ENCODE measurements at places on chromosomes 11 and 22. TPM values are rescaled to one million over a fixed set of nuclear protein-coding genes. Genes with fewer than 3 reads are reported as not detected.

GRCh38 chr11:12390687-12391110 is 13.3 kb downstream of the PARVA start:
- no peaks in the 10 kb centered on the region for H3K36me3 ChIP-seq
- no peak overlapping the region for H3K4me3 ChIP-seq
- no peak for DNase-seq
- H3K27me3 ChIP-seq = no peaks in the 10 kb centered on the region
- H3K27ac ChIP-seq = no peak overlapping the region
- H3K4me1 ChIP-seq = no peaks in the 10 kb centered on the region

- no peaks in the 10 kb centered on the region for H3K4me1 ChIP-seq
- no peak overlapping the region for H3K4me3 ChIP-seq
- H3K27ac ChIP-seq = no peak overlapping the region
- no peak for DNase-seq
- no peaks in the 10 kb centered on the region for H3K27me3 ChIP-seq
These were observed 258.5 kb downstream of the FAM76B start for GRCh38 chr11:95531116-95531515.

DNA sequence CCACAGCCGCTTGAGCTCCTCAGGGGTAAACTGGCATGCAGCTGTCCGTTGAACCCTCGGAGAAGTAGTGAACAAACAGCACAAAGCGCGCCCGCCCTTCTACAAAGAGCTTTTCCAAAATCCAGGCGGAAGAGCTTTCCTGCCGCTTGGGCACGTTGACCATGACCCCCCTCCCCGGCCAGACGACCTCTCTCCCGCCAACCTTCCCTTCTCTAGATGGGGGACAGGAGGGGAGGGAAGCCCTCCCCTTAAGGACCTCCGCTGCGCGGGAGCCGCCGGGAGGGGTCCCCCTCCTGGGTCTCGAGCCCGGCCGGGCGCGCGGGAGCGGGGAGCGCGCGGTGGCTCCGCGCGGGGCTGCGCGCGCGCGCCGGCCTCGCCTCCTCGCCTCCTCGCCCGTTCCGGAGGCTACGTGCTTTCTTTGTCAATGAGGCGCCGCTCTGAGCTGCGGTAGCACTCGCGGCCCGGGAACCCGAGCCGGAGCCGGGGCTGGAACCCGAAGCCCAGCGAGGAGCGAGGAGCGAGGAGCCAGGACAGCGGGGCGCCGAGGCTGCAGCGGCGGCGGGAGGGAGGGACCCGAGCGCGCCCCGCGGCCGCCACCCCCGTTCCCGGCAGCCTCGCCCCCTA is 118.6 kb downstream of the HIPK3 start:
- no peaks in the 10 kb centered on the region for H3K36me3 ChIP-seq
- H3K27ac ChIP-seq = no peak within 1 kb of the TSS
- peaks cover 75% of the 10 kb centered on the region for H3K27me3 ChIP-seq
- H3K4me3 ChIP-seq = peak within 1 kb of the TSS; percentile 68
- peak; percentile 75 for DNase-seq
- no peaks in the 10 kb centered on the region for H3K4me1 ChIP-seq

Gene CD81
- 87.6 TPM for total RNA-seq

Gene POU2AF2
- not detected for total RNA-seq

Measured in neural progenitor cell (in vitro differentiated cells).